ENCODE measurements at places on chromosomes 6 and 20. TPM values are rescaled to one million over a fixed set of nuclear protein-coding genes. Genes with fewer than 3 reads are reported as not detected.

DNA sequence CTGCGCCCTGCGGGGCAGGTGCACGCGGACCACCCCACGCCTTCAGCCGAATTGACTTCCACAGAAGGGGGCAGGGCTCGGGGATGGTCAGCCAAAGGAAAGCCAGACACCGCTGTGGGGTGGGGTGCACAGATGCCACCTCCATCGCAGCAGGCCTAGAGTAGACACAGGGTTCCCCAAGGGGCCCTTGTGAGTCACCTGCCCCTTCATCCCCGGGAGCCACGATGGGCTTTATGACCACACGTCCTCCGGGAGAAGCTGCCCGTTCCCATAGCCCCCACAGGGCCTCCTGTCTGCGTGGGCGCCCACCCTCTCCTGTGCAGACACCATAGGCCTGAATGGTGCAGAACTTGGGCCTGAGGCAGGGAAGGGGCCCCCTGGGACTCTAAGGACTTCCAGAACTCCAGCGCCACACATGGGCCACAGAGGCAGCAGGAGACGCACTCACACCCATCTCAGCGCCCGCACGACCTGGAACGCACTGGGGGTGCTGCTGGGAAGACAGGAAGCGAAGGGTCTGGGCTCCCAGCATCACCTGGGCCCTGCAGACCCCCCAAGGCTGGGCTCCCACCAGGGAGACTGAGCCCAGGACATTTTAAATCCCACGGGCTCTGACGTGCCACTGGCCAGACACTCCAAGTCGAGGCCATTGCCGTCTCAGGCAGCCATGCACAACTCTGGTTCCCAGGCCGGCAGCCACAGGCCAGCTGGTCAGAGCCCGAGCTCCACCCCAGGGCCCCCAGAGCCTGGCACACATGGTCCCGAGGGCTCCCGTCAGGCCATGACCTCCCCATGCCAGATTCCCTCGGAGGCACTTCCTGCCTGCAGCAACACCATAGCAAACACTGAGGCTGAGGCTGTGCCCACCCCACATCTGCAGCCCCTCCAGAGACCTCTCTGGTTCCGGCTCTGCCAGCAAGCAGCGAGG, 134.2 kb downstream of the DLL1 start:
- no peak for DNase-seq

GRCh38 chr6:31317036-31317435, 39.9 kb downstream of the HLA-B start:
- DNase-seq: no peak

- DNase-seq: peak; percentile 72
These were observed at the start of gene TPD52L1 for GRCh38 chr6:125153391-125154117. TSS of gene TPD52L1 (plus strand) at chr6:125153773. CDS start at chr6:125153952, 179 bp downstream.

GRCh38 chr20:40967700-40968099, 60.9 kb upstream of the TOP1 start:
- DNase-seq: no peak

DNA sequence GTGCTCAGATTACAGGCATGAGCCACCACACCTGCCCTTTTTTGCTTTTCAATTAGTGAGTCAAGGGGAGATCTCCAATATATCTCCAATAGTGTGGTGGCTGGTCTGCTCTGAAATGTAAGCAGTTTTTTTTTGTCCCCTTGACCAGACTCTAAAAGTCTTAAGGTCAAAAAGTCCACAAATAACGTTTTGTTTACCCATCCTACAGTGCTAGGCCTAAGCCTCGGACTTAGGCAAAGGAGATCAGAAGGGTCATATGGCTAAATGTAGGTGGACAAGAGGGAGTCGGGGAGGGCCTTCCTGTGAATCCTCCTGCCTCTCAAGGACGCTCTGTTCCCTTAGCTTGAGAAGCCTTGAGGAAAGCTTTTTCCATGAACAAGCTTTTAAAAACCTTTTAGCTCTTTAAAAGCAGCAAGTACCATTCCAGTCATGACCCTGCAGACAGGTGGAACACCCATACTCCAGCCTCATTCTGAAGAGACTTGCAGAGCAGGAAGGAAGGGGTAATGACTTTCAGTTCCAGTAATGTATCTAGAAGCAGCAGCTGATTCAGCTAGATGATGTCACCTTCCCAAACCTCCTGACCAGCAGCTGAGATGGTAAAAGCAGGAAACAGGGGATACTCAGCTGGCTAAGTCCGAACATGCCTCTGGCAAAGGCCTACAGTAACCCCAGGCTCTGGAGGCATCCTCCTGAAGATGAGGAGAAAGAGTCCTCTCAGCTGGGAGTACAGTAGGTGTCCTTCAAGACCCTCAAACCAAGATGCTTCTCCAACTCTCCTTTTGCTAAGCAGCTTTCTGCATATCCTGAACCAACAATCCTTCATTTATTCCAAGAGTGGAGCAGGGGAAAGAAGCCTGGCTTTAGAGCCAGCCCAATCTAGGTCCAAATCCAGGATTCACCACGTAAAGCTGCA, 23.6 kb downstream of the BCL2L1 start:
- DNase-seq: no peak

- DNase-seq: no peak
These were observed 59.2 kb downstream of the METTL24 start for GRCh38 chr6:110298916-110299315.

DNA sequence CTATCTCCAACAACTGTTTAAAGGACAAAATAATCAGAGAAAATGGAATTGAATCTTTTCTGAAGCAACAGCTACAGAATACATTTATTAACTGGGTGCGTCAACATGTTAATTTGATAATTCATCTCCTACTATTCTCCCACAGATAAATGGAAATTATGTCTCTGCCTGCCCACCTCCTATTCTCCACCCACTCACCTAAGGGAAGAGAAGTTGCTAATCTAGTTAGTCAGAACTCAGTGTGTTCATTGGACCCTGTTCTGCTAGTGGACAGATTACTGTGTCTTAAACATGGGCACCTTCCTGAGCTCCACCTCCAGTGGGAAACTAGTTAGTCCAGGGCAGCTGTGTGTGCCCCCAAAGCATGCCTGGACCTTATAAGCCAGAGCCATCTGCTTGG, 41.0 kb downstream of the METTL24 start:
- no peak for DNase-seq

DNA sequence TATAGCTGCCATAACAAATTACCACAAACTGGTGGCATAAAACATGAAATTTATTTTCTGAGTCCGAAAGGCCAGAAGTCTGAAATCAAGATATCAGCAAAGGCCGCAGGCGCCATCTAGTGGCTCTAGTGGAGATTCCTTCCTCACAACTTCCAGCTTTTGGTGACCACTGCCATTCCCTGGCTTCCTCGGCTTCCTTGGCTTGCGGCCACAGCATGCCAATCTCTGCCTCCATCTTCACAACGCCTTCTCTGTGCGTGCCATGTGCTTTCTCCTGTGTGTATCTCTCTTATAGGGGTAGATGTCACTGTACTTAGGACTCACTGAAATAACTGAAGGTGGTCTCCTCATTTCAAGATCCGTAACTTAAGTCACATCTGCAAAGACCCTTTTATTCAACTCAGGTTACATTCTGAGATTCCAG, 5.4 kb upstream of the PLAGL1 start:
- DNase-seq: peak; percentile 37

DNA sequence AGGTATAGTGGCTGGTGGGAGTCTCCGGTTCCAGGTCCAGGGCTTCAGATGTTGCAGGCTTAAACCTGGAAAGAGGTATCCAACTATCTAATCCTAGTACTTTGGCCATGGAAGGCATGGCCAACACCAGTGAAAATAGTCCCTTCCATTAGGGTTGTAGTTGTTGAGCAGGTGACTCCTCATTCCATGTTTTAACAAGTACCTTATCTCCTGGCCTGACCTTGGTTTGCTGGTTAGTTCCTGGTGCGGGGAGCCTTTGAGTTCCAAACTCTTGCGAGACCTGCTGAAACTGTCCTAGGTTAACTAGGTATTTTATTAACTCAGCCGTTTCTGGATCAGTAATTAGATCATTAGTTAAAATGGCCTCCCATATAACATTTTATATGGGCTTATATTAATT, 165.1 kb upstream of the PROKR2 start:
- DNase-seq: no peak

The DPPA5 gene
- total RNA-seq: not detected

The CLPSL2 gene
- not detected for total RNA-seq

The GJA1 gene
- total RNA-seq: 0.06 TPM

The EPM2A gene
- total RNA-seq: 9.0 TPM

The SEC23B gene
- total RNA-seq: 81.9 TPM

The UNC5CL gene
- 1.3 TPM for total RNA-seq

The CRYBG1 gene
- 20.4 TPM for total RNA-seq

The TNNC2 gene
- not detected for total RNA-seq

Measured in activated naive CD8-positive, alpha-beta T cell treated with anti-CD3 and anti-CD28 coated beads for 36 hours (primary cell).